ENCODE measurements at places on chromosomes 7 and 10.

DNA sequence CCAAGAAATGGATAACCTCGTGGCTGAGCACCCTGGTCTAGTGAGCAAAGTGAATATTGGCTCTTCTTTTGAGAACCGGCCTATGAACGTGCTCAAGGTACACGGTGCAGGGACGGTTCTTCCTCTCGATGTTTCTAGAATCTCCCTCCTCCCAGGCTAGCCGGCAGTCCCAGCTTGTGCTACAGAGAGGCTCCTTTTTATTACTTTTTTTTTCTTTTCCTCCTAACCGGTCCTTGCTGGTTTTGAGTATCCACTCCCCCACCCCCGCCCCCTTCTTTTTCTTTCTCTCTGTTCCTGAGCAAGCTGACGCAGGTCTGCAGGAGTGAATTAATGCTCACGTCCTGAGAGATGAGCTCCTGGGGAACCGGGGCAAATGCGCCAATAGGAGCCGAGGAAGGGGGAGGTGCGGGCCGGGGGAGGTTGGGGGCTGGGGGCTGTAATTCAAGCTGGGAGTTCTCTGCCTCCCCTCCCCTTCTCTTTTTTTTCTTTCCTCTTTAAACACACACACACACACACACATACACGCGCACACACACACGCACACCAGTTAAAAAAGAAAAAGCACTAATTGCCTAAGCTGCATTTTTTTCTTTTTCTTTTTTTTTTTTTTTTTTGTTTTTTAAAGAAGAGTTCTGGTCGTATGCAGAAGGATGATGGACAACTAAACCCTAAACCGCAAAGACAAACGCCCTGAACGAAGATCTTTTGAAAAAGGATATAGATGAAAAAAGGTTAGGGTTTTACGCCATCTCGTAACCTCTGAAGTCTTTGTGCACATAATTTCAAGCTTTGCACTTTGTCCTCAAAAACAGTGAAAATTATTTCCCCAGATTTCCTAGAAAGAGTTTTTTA lies 6.6 kb downstream of the CPA2 start:
- DNase-seq, result no peak

DNA sequence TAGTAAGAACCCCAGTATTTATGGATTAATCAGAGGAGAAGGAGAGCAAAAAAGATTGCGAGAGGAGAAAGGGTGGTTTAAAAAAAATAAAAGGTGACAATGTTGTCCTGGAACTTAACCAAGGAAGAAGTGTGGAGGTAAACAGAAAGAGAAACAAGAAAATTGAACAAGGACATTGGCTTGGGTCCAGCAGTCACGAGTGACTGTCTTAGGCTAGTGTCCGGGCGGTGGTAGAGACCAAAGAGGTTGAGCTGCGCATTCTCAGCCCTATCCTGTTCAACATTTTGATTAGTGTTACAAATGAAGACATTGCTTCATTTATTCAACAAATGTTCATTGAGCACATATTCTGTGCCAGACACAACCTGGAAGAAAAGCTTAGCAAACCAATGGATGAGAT lies 329.9 kb downstream of the FGFR2 start:
- DNase-seq, result no peak

DNA sequence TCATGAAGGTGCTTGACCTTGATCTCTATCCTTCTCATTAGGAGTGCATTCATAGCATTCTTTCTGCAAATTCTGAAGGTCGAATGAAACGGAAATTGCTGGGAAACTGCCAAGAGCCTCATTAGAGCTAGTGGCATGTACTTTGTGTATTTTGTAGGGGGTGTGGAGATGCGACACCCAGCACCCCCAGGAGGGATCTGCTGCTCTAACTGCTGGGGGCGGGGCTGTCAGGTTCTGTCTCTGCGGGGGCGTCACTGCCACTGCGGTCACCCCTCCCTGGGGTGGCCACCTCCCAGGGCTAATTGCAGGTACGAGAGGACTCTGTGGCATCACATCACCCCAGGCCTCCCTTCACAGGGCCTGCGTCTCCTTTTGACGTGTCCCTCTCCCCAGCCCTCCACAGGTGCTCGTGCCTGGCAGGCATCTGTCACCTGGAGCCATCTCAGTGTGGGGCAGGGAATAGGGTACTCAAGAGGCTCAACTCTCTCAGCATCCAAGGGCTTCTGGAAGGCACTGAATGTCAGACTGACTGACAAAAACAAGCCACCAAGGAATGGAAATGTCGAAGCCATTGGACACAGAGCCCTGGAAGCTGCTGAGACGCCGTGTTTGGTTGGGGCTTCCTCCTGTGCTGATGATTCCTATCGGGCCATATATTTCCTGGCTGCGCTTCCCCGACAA lies 151.1 kb downstream of the ACTR3B start:
- no peak for DNase-seq

DNA sequence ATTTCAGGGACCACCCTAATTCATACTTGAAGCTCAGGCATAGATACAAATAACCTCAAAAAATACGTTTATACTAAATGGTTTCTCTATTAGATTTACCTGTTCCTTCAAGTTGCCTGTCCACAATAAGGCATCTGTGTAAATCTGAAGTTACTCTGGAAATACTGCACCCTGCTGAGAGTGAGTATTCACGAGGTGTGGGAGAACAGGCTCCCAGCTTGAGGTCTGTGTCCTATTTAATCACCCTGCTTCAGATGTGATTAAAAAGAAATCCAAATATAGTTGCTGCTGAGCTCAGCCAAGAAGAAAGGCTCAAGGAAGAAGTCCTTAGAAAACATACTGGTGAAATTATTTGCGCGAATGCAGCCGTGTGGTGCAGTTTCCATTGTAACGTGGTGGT lies 136.8 kb downstream of the KLF6 start:
- no peak for DNase-seq

DNA sequence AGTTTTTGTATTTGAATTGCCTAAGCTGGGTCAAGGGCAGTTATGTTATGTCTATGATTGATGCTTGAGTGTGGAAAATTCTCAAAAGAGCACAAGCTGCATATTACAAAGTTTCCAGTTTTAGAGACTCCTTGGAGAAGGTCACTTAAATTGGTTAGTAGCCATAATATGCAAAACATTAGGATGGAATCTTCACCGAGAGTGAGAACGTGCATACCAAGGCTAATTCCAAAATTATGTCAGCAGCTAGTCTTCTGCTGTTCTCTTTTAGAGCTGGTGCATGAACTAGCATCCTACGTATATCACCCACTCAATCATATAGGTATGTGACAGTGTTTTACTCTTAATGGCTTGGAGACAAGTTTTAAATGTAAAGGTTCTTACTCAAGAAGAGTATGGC lies 49.2 kb downstream of the MKX start:
- DNase-seq, result no peak

GRCh38 chr7:28964056-28964455 lies 5.9 kb upstream of the TRIL start:
- no peak for DNase-seq

GRCh38 chr7:135273581-135273980 lies 39.9 kb downstream of the STRA8 start:
- no peak for DNase-seq

- DNase-seq, result no peak
Observed at GRCh38 chr10:70693619-70694335, 21.5 kb downstream of the ADAMTS14 start.

DNA sequence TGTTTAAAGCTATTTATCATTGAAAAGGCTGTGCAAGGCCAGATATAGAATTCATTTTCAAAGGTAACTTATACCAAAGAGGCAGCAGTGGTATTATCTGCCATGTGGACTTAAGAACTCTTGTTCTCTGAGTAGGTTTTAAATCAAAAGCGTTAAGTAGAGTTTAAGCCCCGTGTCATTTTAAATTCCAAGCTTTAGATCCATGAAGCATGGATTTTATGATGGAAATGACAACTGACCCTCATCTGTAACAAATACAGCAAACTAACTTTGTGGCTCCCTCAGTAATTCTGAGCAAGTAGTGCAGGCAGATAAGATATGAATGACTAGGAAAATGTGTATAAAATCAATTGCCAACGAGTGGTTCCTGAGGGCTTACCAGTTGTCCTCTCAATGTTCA lies 247.0 kb downstream of the WDR11 start:
- no peak for DNase-seq

- DNase-seq, result no peak
Observed at GRCh38 chr10:30818010-30818660, 188.6 kb upstream of the LYZL2 start.

DNA sequence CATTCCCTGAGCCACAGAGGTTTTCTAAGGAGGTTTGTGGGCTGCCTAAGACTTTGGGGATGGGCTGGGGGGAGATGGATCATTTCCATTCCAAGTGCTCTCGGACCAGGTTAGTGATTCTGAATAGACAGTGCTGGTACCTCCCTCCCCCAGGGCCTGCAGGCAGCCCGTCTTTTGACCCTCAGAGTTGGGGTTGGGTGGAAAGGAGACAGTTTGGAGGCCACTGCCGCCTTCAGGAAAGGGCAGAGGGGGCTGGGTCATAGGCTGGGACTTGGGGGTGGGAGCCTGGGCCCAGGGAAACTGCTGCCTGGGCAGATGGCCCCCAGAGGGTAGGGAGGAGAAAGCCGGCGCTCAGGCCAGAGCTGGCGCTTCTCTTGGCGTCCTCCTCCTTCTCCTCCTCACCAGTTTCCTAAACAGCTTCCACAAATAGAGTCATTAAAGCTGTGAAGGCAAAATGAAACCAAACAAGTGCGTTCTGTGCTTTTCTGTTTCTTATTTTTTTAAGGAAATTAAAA lies 4.4 kb downstream of the UNC5B start:
- DNase-seq, result no peak

GRCh38 chr7:121278120-121279021 lies 50.4 kb upstream of the WNT16 start:
- no peak for DNase-seq

GRCh38 chr10:13284050-13284449 lies 15.8 kb downstream of the PHYH start:
- DNase-seq, result no peak

- DNase-seq, result no peak
Observed at GRCh38 chr10:120432209-120432608, 24.8 kb upstream of the PLPP4 start.

DNA sequence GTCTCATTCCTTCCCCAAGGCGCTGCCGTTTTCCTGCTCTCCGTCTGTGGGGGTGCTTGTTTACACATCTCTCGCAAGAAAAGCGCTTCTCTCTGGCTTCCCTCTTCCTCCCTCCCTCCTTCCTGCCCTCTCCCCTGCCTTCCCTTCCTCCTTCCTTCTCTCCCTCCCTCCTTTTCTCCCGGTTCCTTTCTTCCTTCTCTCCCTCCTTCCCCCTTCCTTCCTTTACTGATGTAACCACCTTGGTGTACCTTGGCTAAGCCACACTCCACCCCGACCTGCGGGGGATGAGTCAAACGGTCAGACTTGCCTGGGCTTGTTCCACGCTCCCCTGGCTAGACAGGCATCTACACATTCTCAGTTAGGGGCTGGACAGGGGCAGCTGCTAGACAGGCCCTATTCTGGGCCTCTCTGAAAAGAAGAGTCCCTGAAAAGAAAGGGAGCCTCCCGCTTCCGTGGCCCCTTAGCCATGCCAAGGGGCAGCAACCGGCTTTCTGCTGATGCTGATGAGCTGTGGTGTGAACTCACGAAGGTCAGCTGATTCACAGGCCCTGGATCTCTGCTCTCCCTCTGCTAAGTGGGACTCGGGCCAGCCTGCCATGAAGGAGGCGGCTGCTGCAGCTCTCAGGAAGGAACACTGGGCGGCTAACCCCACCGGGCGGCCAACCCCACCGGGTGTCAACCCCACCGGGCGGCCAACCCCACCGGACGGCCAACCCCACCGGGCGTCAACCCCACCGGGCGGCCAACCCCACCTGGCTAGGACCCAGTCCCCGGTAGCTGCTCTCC lies 216.8 kb downstream of the TCERG1L start:
- no peak for DNase-seq

DNA sequence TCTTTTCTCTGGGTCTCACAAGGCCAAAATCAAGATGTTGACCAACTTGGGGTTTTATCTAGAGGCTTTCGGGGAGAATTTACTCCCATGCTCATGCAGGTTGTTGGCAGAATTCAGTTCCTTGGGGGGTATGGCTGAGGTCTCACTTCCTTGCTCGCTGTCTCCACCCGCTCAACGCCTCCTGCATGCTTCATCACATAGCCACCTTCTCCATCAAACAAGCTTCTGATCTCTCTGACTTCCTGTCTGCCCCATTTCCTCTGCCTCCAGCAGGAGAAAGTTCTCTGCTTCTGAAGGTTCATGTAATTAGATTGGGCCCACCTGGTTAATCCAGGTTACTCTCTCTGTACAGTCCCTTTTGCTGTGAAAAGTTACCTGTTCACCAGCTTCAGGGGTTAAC lies 179.1 kb upstream of the FZD1 start:
- DNase-seq, result no peak

DNA sequence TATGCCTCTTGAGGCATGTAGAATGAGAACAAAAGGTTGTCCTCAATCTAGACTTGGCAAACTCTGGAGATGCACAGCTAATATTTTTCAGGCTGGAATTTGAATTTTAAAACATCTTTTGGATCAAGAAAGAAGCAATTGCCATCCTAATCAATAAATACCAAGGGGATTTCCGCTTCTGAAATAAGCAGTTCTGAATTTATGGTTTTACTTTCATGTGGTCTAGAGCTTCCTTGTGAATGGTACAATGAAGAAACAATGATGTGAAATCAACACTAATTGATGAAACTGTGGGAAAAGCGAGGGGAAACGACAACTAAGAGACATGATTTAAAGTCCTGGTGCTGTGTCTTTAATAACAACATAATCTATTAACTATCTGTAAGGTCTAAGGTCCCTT lies 1202.7 kb downstream of the SORCS3 start:
- DNase-seq, result no peak

Data from T-helper 1 cell (primary cell).